Spinal cord (tissue), 10 donors: ENCODE measurements at places on chromosomes 11 and 22. TPM values are rescaled to one million over a fixed set of nuclear protein-coding genes. Genes with fewer than 3 reads are reported as not detected.
A peak's percentile ranks its signal among the peaks of the same experiment; 100 is the strongest.

DNA sequence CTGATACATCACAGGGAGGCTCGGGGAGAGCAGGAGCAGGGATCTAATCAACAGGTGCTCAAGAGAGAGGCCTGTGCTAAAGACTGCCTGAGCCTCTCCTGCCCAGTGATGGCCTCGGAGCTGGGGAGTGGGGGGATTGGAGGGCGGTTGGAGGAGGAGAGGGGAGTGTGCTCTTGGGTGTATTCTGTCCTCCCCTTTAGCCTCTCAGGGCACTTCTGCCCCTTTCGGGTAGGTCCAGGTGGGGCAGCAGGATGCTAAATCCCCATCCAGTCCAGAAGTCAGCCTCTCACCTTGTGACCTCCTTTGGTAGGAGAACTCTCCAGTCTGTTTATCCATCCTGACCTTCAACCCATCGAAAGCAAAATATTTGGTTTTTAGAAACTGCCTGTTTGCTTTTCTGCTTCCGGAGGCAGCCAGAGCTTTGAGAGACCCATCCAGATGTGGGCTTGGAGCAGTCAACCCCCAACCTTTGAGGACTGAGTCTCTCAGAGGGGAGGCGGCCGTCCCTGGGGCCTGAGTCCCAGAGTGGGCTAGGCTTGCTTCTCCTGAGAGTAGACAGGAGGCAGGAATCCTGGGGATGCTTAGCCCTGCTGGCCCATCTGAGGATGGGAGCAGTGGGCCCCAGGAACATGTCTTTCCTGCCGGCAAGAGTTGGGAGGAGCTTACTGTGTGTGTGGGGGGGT lies 105.2 kb upstream of the SYT13 start:
- H3K36me3 ChIP-seq = no peaks in the 10 kb centered on the region
- no peak for DNase-seq
- H3K27me3 ChIP-seq = no peaks in the 10 kb centered on the region
- peaks cover 29% of the 10 kb centered on the region for H3K4me1 ChIP-seq
- H3K27ac ChIP-seq = no peak overlapping the region

The NPAS4 gene
- total RNA-seq = 1.8 TPM

The HORMAD2 gene
- total RNA-seq = 0.11 TPM

DNA sequence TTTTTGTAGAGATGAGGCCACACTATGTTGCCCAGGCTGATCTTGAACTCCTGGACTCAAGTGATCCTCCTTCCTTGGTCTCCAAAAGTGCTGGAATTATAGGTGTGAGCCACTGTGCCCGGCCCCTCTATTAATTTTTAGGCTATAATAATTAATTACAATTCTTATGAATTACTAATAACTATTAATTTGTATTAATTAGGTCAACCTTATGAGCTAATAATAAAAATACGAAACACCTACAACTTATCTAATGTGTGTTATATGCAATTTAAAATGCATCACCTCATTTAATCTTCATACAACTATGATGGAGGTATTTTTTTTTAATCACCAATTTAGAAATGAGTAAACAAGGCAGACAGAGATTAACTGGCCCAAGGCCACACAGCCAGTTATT lies 26.2 kb downstream of the LRP4 start:
- no peak overlapping the region for H3K27ac ChIP-seq
- H3K4me3 ChIP-seq = no peak overlapping the region
- H3K36me3 ChIP-seq = peaks cover 63% of the 10 kb centered on the region
- DNase-seq = no peak
- H3K4me1 ChIP-seq = peaks cover 19% of the 10 kb centered on the region

DNA sequence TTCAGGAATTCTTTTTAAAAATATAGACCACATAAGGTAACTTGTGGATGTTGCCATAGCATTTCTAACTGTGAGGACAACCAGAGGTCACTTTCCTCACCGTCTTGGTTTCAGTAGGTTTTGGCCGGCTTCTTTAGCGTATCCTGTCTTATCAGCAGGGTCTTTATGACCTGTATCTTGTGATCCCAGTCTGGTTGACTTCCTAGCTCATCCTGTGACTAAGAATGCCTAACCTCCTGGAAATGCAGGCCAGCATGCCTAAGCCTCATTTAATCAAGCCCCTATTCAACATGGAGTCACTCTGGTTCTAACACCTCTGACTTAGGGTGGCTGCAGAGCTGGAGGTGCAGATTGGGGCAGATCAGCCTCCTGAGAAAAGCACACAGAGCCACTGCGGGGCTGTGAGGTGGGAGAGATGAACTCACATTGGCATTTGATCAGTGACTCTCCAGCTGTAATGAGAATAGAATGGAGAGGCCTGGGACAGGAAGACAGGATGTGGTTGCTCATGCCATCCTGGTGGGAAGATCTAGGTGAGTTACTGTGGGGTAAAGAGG lies 41.1 kb upstream of the TOP3B start:
- no peaks in the 10 kb centered on the region for H3K27me3 ChIP-seq
- H3K36me3 ChIP-seq = no peaks in the 10 kb centered on the region
- no peak overlapping the region for H3K27ac ChIP-seq
- DNase-seq = no peak

The PNPLA5 gene
- total RNA-seq = 0.10 TPM

DNA sequence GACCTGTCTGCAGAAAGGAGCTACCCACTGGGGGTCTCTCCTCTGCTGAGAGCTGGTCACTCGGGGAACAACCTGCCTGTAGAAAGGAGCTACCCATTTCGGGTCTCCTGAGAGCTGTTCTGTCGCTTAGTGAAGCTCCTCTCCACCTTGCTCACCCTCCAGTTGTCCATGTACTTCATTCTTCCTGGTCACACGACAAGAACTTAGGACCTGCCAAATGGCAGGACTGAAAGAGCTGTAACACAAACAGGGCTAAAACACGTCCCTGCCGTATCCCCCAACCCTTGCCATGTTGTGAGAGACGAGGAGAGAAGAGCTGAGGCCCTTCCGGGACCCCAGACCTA lies 24.1 kb upstream of the RNASEH2C start:
- no peaks in the 10 kb centered on the region for H3K27me3 ChIP-seq
- no peak for DNase-seq
- H3K4me1 ChIP-seq = no peaks in the 10 kb centered on the region
- H3K27ac ChIP-seq = no peak overlapping the region
- H3K36me3 ChIP-seq = peaks cover 5% of the 10 kb centered on the region
- no peak overlapping the region for H3K4me3 ChIP-seq

The ELMOD1 gene
- 102 TPM for total RNA-seq

- H3K4me1 ChIP-seq = no peaks in the 10 kb centered on the region
- no peaks in the 10 kb centered on the region for H3K27me3 ChIP-seq
- no peak overlapping the region for H3K27ac ChIP-seq
- no peak for DNase-seq
- no peak overlapping the region for H3K4me3 ChIP-seq
Measured at GRCh38 chr11:34773211-34773610, 143.0 kb downstream of the APIP start.

GRCh38 chr11:123587044-123587443 lies 67.4 kb downstream of the SCN3B start:
- no peak for DNase-seq
- no peak overlapping the region for H3K4me3 ChIP-seq
- H3K27ac ChIP-seq = no peak overlapping the region

DNA sequence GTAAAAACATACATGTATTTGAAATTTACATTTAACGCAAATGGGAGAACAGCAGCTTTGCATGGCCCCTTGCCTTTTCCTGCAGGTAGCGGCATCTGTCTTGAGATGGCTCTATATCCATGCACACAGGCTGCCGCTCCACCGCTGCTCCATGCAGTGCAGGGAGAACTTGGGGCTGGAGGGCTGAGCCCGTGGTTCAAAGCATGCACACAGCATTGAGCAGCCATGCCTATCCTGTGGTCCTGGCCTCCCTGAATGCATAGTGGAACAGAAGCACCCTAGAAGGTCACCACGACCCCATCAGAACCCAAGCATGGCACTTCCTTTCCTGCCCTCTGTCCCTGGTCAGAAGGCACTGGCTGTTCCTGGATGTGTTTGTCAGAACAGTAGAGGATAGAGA lies 35.0 kb upstream of the TP53I11 start:
- no peaks in the 10 kb centered on the region for H3K27me3 ChIP-seq
- H3K36me3 ChIP-seq = no peaks in the 10 kb centered on the region
- H3K4me1 ChIP-seq = peaks cover 20% of the 10 kb centered on the region
- H3K27ac ChIP-seq = no peak overlapping the region
- no peak for DNase-seq

The RHOG gene
- total RNA-seq = 12.5 TPM

- no peaks in the 10 kb centered on the region for H3K36me3 ChIP-seq
- H3K4me1 ChIP-seq = peaks cover 20% of the 10 kb centered on the region
- no peaks in the 10 kb centered on the region for H3K27me3 ChIP-seq
- DNase-seq = peak; percentile 31
- peak overlapping the region; percentile 60 for H3K4me3 ChIP-seq
Measured at GRCh38 chr11:116193321-116194131, 579.3 kb downstream of the BUD13 start.

DNA sequence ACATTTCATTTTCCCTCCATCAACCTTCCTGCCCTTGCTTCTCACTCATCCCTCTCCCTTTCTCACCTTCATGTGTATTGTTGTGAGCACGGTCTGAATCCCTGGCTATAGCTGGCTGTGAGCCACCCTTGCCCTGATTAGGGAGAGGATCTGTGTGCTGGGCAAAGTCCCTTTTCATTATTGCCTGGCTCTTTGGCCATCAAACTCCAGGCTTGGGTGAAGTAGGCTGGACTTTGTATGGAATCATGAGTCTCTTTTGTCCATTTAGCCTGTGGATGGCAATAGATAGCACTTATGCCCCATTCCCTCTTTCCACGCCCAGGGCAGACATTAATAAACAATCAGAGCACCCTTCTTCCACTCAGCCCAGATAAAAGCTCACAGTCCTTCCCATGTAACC lies 6.7 kb downstream of the MYO18B start:
- no peak overlapping the region for H3K27ac ChIP-seq
- DNase-seq = no peak
- peaks cover 7% of the 10 kb centered on the region for H3K27me3 ChIP-seq
- H3K4me3 ChIP-seq = no peak overlapping the region
- no peaks in the 10 kb centered on the region for H3K4me1 ChIP-seq

DNA sequence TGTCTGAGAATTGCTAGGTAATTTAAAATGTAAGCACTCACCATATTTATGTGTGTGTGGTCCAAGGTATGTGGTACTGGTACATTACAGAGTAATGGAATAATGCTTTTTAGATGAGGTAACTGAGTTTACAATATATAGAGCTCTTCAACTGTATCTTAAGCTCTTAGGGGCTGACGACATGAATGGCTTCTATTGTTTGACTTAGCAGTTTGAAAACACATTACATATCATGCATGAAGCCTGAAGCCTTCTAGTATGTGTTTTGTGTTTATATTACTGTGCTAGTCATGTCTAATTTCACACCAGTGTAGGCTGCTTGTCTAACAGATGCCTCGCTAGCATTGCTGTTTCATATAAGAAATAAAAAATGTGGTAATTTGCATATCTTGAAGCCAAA lies 37.2 kb downstream of the GAS2 start:
- no peaks in the 10 kb centered on the region for H3K27me3 ChIP-seq
- H3K4me1 ChIP-seq = no peaks in the 10 kb centered on the region
- H3K27ac ChIP-seq = peak overlapping the region; percentile 7

The C11orf16 gene
- total RNA-seq = not detected

The MICAL2 gene
- total RNA-seq = 57.0 TPM

The PANX3 gene
- not detected for total RNA-seq

The HBB gene
- 1,170 TPM for total RNA-seq

The GTSE1 gene
- total RNA-seq = 3.2 TPM

- H3K36me3 ChIP-seq = no peaks in the 10 kb centered on the region
- H3K4me1 ChIP-seq = no peaks in the 10 kb centered on the region
- no peaks in the 10 kb centered on the region for H3K27me3 ChIP-seq
Measured at GRCh38 chr11:88050247-88050646, 125.0 kb downstream of the RAB38 start.

The C22orf42 gene
- total RNA-seq = 1.8 TPM

- H3K4me1 ChIP-seq = peaks cover 3% of the 10 kb centered on the region
- no peak for DNase-seq
- no peaks in the 10 kb centered on the region for H3K27me3 ChIP-seq
- no peak overlapping the region for H3K4me3 ChIP-seq
- H3K27ac ChIP-seq = no peak overlapping the region
Measured at GRCh38 chr11:44243595-44244343, 66.2 kb downstream of the ALX4 start.

DNA sequence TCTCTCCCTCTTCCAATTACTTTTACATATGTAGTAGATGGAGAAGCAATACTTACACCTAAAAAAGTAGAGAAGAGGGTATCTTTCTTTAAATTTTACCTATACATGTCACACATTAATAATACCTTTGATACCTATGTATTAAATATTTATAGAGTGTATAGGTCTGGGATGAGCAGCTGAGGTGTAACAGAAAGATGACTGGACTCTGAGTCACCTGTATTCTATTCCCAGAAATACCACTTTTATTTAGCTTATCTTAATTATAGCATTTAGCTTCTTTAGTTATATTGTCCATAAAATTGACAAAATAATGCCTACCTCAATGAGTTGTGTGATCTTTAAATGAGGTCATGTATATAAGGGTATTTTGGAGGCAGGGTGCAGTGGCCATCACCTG lies 30.6 kb upstream of the YAP1 start:
- no peak overlapping the region for H3K4me3 ChIP-seq
- H3K4me1 ChIP-seq = no peaks in the 10 kb centered on the region
- H3K27ac ChIP-seq = no peak overlapping the region

GRCh38 chr11:76209375-76209972 lies 3.2 kb upstream of the WNT11 start:
- DNase-seq = no peak
- peaks cover 75% of the 10 kb centered on the region for H3K27me3 ChIP-seq
- peaks cover 54% of the 10 kb centered on the region for H3K4me1 ChIP-seq
- H3K27ac ChIP-seq = no peak overlapping the region
- no peaks in the 10 kb centered on the region for H3K36me3 ChIP-seq

GRCh38 chr11:44004452-44005062 lies 43.2 kb upstream of the ACCSL start:
- peaks cover 46% of the 10 kb centered on the region for H3K4me1 ChIP-seq
- no peak for DNase-seq
- H3K27me3 ChIP-seq = no peaks in the 10 kb centered on the region
- H3K36me3 ChIP-seq = no peaks in the 10 kb centered on the region
- H3K27ac ChIP-seq = peak overlapping the region; percentile 60

DNA sequence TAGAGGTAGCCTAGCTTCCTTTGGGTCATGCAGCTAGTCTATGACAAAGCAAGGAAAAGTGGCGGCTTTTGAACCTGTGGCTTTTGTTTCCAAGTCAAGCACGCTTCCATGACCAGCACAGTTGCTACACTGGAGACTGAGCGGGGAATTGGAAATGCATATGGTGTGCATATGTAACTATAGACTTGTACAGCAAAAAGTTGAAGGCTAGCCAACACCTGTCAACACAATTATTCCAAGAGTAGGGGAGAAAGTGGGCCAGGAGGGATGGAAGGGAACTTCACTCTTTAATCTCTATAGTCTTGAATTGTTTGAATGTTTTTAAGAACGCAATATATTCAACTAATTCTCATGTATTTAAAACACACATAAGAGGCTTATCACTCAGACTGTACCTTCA lies 218.5 kb upstream of the CADM1 start:
- DNase-seq = peak; percentile 61
- no peaks in the 10 kb centered on the region for H3K36me3 ChIP-seq
- no peak overlapping the region for H3K4me3 ChIP-seq
- peaks cover 22% of the 10 kb centered on the region for H3K4me1 ChIP-seq
- H3K27ac ChIP-seq = no peak overlapping the region
